Spleen (tissue), 13 donors: ENCODE measurements at places on chromosomes 7 and 10. TPM values are rescaled to one million over a fixed set of nuclear protein-coding genes. Genes with fewer than 3 reads are reported as not detected.

DNA sequence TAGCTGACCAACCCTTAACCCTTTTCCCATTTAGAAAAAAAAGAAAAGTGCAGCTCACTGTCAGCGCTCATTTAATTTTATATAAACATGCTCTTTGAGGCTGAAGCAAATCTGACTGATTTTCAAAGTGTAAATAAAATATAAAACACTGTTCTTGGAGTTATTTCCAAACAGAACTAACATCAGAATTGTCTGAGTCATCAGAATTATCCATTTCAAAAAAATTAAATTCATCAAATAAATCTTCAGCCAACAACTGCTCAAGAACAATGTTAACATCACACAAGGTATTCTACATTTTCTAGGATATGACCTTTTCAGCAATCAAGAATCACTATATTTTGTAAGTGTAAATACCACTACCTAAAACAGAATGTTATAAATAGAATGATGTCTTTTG, 93.6 kb downstream of the MAGI2 start:
- H3K27ac ChIP-seq, result no peak overlapping the region
- no peak for DNase-seq

GRCh38 chr7:80596933-80597517, 41.4 kb upstream of the CD36 start:
- no peaks in the 10 kb centered on the region for H3K4me1 ChIP-seq
- no peak for DNase-seq
- H3K36me3 ChIP-seq, result no peaks in the 10 kb centered on the region
- H3K4me3 ChIP-seq, result no peak overlapping the region
- no peak overlapping the region for H3K27ac ChIP-seq
- no peaks in the 10 kb centered on the region for H3K27me3 ChIP-seq

GRCh38 chr7:88395715-88396114, 89.0 kb upstream of the STEAP4 start:
- H3K36me3 ChIP-seq, result no peaks in the 10 kb centered on the region
- H3K27ac ChIP-seq, result peak overlapping the region; percentile 66
- DNase-seq, result no peak
- peak overlapping the region; percentile 12 for H3K4me3 ChIP-seq
- H3K27me3 ChIP-seq, result no peaks in the 10 kb centered on the region

VAX1 gene
- not detected for total RNA-seq

ZNF736 gene
- 28.5 TPM for total RNA-seq

GRCh38 chr10:73730153-73730906, 13.8 kb upstream of the SEC24C start:
- peak; percentile 95 for DNase-seq
- H3K27me3 ChIP-seq, result no peaks in the 10 kb centered on the region
- peaks cover 67% of the 10 kb centered on the region for H3K36me3 ChIP-seq

ZNF25 gene
- 14.1 TPM for total RNA-seq

- H3K4me3 ChIP-seq, result no peak overlapping the region
- DNase-seq, result no peak
- no peaks in the 10 kb centered on the region for H3K4me1 ChIP-seq
- H3K27ac ChIP-seq, result no peak overlapping the region
- H3K27me3 ChIP-seq, result peaks cover 68% of the 10 kb centered on the region
Measured at GRCh38 chr10:101079874-101080273, 18.1 kb downstream of the KAZALD1 start.

GRCh38 chr7:92785923-92786322, 50.5 kb downstream of the CDK6 start:
- H3K4me3 ChIP-seq, result no peak overlapping the region
- H3K36me3 ChIP-seq, result no peaks in the 10 kb centered on the region

DNA sequence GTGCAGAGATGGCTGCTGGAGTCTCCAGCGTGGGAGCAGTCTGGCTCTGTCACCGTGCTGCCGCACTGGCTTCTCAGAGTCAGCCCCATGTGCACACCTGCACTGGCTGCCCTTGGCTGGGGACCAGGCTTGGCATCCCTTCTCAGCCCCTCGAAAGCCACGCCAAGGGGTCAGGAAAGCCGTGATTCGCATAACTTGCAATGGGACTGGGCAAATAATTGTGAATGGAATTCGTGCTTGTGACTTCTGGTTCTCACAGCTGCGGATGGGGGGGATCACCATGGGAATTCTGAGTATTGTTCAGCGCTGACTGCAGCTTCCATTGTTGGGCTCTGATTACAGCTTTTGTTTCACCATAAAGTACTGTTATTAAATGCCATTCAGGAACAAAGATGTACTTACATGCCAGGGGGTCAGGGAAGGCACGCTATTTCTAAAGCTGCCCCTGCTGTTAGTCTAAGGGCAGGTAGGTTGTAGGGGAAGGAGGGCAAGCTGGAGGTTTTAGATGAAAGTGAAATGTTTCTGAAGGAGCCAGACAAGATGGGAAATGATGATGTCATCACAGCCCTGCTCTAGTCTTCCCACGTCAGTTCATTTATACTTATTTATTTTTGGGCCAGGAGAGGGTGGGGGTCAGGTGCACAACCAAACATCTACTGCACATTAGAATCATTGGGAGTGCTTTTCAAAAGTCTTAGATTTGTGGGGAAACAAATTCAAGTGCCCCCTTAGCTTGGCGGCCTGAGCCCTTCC, 5.8 kb upstream of the PLEKHA1 start:
- peaks cover 4% of the 10 kb centered on the region for H3K4me1 ChIP-seq
- peaks cover 13% of the 10 kb centered on the region for H3K27me3 ChIP-seq
- no peak overlapping the region for H3K4me3 ChIP-seq
- H3K36me3 ChIP-seq, result no peaks in the 10 kb centered on the region
- no peak overlapping the region for H3K27ac ChIP-seq

HOXA3 gene
- total RNA-seq, result 6.1 TPM

- H3K4me3 ChIP-seq, result no peak overlapping the region
- H3K27ac ChIP-seq, result no peak overlapping the region
- peaks cover 97% of the 10 kb centered on the region for H3K4me1 ChIP-seq
- DNase-seq, result no peak
- H3K36me3 ChIP-seq, result peaks cover 57% of the 10 kb centered on the region
Measured at GRCh38 chr10:11236234-11236633, 218.6 kb downstream of the CELF2 start.

GRCh38 chr7:30980194-30980593, 16.4 kb downstream of the GHRHR start:
- no peak overlapping the region for H3K27ac ChIP-seq
- peaks cover 67% of the 10 kb centered on the region for H3K27me3 ChIP-seq
- no peaks in the 10 kb centered on the region for H3K36me3 ChIP-seq
- H3K4me3 ChIP-seq, result no peak overlapping the region
- no peak for DNase-seq
- no peaks in the 10 kb centered on the region for H3K4me1 ChIP-seq

PANK1 gene
- total RNA-seq, result 1.6 TPM

DNA sequence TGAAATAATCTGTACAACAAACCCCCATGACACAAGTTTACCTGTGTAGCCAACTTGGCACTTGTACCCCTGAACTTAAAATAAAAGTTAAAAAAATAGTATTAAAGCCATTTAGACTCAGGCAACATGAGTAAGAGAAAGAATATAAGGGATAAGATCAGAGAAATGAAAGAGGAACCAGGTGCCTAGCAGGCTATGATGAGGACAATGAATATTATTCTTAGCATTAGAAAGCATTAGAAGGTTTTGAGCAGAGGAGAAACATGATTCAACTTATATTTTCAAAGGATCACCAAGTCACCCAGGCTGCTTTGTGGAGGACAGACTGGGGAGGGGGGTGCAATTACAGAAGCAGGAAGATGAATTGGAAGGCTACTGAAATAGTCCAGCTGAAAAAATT, 48.1 kb upstream of the TES start:
- no peaks in the 10 kb centered on the region for H3K27me3 ChIP-seq
- no peaks in the 10 kb centered on the region for H3K4me1 ChIP-seq
- H3K27ac ChIP-seq, result no peak overlapping the region
- no peak for DNase-seq
- H3K4me3 ChIP-seq, result no peak overlapping the region
- H3K36me3 ChIP-seq, result no peaks in the 10 kb centered on the region

DNA sequence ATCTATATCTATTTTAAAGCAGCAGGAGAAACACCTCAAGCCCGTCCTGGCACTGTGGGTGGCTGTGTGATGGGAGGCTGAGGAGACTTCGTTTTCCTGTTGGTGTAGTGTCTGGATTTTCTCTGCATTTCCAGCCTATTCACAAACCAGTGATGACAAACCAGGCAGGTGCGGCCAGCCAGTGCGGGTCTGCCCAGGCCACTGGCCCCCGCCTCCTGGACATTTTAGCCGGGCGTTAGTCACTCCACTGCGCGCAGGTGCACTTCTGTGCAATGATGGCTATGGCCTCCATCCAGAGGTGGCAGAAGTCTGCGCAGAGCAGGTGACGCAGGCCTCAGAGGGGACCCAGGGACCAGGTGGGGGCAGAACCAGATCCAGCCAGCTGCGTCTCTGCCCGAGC, 64.9 kb upstream of the PITRM1 start:
- no peak overlapping the region for H3K4me3 ChIP-seq
- H3K27me3 ChIP-seq, result no peaks in the 10 kb centered on the region
- DNase-seq, result no peak
- no peak overlapping the region for H3K27ac ChIP-seq

CHCHD2 gene
- total RNA-seq, result 228 TPM

- DNase-seq, result no peak
- peaks cover 80% of the 10 kb centered on the region for H3K4me1 ChIP-seq
- no peaks in the 10 kb centered on the region for H3K36me3 ChIP-seq
- peak overlapping the region; percentile 69 for H3K27ac ChIP-seq
- no peak overlapping the region for H3K4me3 ChIP-seq
Measured at GRCh38 chr10:61939902-61940301, 38.4 kb downstream of the ARID5B start.

GRCh38 chr7:29977886-29978651, 11.5 kb downstream of the SCRN1 start:
- H3K27me3 ChIP-seq, result no peaks in the 10 kb centered on the region
- no peak overlapping the region for H3K27ac ChIP-seq
- H3K36me3 ChIP-seq, result no peaks in the 10 kb centered on the region
- H3K4me3 ChIP-seq, result no peak overlapping the region
- H3K4me1 ChIP-seq, result peaks cover 9% of the 10 kb centered on the region

GRCh38 chr10:17872191-17873091, 63.3 kb downstream of the MRC1 start:
- H3K4me1 ChIP-seq, result no peaks in the 10 kb centered on the region
- no peak overlapping the region for H3K27ac ChIP-seq
- H3K27me3 ChIP-seq, result no peaks in the 10 kb centered on the region

DNA sequence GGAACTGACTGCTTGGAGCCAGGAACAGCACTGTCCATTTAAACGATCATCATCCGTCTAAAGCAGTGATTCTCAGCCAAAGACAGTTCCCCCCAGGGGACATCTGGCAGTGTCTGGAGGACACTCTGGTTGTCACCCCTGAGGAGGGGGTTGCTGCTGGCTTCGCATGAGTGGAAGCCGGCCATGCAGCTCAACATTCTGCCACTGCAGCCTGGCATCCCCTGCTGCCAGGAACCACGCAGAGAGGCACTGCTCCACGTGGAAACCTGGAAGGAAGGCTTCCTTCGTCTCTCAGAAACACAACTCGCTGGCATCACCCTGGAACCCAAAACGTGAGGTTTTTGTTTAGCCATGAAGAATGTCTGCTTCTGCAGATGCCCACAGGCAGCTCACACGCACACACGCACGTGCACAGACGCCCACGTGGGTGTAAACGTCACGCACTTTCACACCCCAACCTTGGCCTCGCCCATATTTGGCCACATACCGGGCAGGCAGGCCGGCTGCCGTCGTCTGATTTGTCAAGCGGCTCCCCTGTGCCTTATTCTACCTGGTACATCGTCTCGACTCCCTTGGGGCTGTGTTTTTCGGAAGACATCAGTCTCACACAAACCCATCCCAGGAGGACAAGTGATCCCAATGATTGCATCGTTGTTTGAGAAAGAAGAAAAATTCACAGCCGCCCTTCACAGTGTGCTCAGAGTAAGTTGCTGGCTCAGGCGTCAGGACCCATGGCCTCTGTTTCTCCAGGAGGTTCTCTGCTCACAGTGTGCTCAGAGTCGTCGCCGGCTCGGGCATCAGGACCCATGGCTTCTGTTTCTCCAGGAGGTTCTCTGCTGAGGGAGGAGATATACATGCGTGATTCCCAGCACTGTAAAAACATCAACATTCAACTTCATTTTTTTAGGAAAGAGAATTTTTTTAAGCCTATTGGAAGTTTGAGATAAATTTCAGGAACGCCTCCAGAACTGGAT, 127.2 kb upstream of the PPP2R2D start:
- H3K27ac ChIP-seq, result no peak overlapping the region
- H3K27me3 ChIP-seq, result peaks cover 4% of the 10 kb centered on the region
- H3K36me3 ChIP-seq, result no peaks in the 10 kb centered on the region
- H3K4me1 ChIP-seq, result no peaks in the 10 kb centered on the region

GRCh38 chr10:77526868-77527617, 110.6 kb downstream of the KCNMA1 start:
- peak overlapping the region; percentile 2 for H3K27ac ChIP-seq
- no peaks in the 10 kb centered on the region for H3K27me3 ChIP-seq
- H3K4me3 ChIP-seq, result no peak overlapping the region

GRCh38 chr7:44639671-44640321, 33.4 kb downstream of the OGDH start:
- peak overlapping the region; percentile 96 for H3K27ac ChIP-seq
- H3K4me3 ChIP-seq, result no peak overlapping the region
- H3K36me3 ChIP-seq, result no peaks in the 10 kb centered on the region
- DNase-seq, result no peak
